Spleen (tissue), 13 donors: ENCODE measurements at places on chromosomes 3 and 15.

DNA sequence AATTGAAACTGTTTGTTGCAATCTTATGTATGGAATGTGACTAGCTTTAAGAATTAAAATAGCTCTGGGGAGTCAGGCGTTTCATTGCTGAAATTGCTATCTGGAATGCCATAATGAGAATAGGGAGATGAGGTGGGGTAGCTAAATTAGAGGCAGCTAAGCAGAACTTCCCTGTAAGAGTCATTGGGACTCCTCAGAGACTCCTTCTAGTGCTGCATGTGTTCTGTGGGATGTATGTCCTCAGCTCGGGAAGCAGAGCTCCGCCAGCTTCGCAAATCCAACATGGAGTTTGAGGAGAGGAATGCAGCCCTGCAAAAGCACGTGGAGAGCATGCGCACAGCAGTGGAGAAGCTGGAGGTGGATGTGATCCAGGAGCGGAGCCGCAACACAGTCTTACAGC is 57.4 kb downstream of the HMG20A start:
- peaks cover 24% of the 10 kb centered on the region for H3K4me1 ChIP-seq
- H3K27me3 ChIP-seq = no peaks in the 10 kb centered on the region
- no peak overlapping the region for H3K4me3 ChIP-seq

DNA sequence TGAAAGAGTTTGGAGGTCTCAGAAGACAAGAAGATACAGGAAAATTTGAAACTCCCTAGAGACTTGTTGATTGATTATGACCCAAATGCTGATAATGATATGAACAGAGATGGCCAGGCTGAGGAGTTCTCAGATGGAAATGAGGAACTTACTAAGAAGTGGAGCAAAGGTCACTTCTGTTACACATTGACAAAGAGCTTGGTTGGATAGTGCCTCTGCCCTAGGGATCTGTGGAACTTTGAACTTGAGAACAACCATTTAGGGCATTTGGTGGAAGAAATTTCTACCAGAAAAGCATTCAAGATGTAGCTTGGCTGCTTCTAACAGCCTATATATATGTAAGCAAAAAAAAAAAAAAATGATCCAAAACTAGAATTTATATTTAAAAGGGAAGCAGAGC is 48.9 kb upstream of the NAALADL2 start:
- no peaks in the 10 kb centered on the region for H3K36me3 ChIP-seq
- H3K4me3 ChIP-seq = no peak overlapping the region
- no peaks in the 10 kb centered on the region for H3K4me1 ChIP-seq
- no peak for DNase-seq

DNA sequence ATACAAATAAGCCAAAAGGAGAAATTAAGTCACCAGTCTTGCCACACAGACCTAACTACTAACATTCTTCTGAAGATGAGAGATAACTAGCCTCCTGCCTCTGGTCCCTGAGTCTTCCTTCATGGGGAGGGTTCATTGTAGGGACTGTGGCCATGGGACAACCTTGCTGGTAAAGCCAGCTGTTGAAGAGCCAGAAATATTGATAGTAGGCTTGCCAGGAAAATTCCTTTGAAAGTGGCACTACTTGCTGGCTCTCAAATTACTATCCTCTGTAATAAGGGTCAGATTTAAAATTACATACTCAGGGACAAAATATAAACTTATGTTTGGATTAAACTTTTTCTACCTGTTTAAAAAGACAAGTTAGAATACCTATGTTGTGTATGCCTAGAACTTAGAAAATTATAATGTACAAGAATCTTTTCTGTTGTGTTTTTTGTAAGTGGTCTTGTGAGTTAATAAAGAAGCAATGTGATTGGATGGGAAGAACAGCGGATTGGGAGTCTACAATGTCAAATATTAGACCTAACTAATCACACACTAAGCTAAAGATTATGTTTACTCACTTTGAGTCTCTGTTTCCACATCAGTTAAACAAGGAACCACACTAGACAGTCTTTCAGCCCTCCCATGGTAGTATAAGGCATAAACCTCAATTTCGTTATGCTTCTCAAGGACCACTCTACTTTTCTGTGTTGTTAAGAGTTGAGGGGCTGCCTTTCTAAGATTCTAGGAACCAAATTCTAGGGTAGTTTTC is 60.0 kb upstream of the TRIM71 start:
- H3K36me3 ChIP-seq = no peaks in the 10 kb centered on the region
- H3K27me3 ChIP-seq = no peaks in the 10 kb centered on the region
- no peak for DNase-seq
- no peak overlapping the region for H3K27ac ChIP-seq
- H3K4me1 ChIP-seq = no peaks in the 10 kb centered on the region
- H3K4me3 ChIP-seq = no peak overlapping the region

GRCh38 chr15:65655026-65655425 is 33.3 kb downstream of the SLC24A1 start:
- H3K4me1 ChIP-seq = peaks cover 7% of the 10 kb centered on the region
- H3K27ac ChIP-seq = no peak overlapping the region
- H3K36me3 ChIP-seq = peaks cover 31% of the 10 kb centered on the region
- H3K27me3 ChIP-seq = no peaks in the 10 kb centered on the region
- no peak for DNase-seq

- H3K27me3 ChIP-seq = no peaks in the 10 kb centered on the region
- H3K4me1 ChIP-seq = no peaks in the 10 kb centered on the region
- no peak for DNase-seq
- H3K27ac ChIP-seq = no peak overlapping the region
- H3K4me3 ChIP-seq = no peak overlapping the region
Measured at GRCh38 chr3:37392957-37393356, 218.6 kb upstream of the LRRFIP2 start.

- H3K36me3 ChIP-seq = no peaks in the 10 kb centered on the region
- no peak overlapping the region for H3K27ac ChIP-seq
- H3K4me3 ChIP-seq = no peak overlapping the region
Measured at GRCh38 chr15:31148297-31149087, 47.0 kb upstream of the TRPM1 start.

DNA sequence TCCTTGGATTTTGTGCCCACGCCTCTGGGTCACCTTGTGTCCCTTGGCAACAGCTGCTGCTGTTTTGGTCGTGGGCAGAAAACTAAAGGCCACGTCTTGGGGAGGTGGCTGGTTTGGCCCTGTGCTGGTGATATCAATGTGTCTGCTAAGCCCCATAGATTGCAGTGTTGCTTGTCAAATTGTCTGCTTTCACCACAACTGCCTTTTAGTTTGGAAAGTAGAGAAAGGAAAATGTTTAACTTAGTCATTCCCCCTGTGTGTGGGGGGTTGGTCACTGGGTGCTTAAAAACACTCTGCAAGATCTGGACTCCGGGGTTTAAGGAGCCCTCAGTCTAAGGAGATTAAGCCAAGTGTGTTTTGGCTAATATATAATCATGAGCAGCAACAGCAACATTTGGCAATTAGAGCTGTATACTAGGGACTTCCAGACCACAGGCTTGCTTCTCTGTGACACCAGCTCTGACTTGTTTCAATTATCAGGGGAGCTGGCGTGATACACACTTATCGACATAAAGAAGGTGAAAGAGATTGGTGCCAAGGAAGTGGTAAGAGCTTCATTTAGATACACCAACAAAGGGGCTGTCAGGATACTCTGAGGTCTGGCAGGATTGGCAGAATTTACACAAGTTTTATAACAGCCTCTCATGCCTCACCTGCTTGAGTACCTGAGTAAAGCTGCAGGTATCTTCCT is 3.5 kb downstream of the SMAD3 start:
- peaks cover 15% of the 10 kb centered on the region for H3K36me3 ChIP-seq
- DNase-seq = no peak
- no peaks in the 10 kb centered on the region for H3K27me3 ChIP-seq
- H3K27ac ChIP-seq = peak overlapping the region; percentile 89
- no peak overlapping the region for H3K4me3 ChIP-seq

DNA sequence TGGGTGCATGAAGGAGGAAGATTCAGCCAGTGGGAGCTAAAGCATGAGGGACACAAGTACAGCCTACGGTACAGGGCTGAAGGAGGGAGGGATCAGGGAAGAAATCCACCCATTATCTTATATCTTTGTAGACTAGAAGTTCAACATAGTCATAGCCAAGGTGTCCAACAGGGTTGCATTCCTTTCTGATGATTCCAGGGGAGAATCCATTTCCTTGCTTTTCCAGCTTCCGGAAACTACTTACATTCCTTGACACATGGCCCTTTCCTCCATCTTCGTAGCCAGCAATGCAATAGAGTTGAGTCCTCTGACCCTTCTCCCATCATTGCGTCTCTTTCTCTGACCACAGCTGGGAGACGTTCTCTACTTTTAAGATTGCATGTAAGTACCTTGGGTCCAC is 471.0 kb upstream of the SEMA6D start:
- DNase-seq = no peak
- H3K36me3 ChIP-seq = no peaks in the 10 kb centered on the region
- H3K4me1 ChIP-seq = no peaks in the 10 kb centered on the region
- no peak overlapping the region for H3K27ac ChIP-seq
- no peaks in the 10 kb centered on the region for H3K27me3 ChIP-seq

DNA sequence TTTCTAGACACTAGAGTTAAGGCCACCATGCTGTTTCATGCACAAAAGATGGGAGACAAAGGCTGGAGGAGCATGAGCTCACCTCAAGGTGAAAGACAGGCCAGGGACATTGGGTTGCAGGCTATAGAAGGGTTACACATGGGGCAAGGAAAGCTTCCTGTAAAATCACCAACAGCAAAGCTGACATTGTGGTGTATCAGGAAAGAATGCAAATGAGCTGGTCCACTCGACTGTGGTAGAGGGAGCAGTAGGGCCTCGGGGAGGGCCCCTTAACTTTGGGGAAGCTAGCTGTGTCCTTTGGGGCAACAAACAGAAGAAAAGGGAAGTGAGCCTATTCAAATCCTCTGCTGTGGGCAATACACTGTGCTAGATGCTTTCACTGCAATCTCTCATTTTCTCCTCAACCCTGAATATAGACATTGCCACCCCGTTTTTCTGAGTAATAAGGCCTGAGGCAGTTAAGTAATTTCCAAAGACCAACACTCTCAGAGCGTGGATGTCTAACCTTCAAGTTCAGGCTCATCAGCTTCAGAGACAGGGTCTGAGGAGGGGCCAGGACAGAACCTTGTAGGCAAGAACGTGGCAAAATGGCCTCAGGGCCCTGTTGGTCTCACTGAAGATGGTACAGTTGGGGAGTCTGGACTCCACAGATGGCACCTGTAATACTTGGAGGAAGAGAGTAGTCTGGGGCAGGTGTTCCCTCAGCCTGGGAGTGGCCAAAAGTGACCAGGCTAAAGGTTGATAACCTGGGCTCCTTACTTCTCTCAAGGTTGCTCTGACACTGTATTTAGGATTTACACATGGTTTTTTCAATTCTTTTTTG is 24.1 kb downstream of the CX3CR1 start:
- H3K27ac ChIP-seq = peak overlapping the region; percentile 31
- no peaks in the 10 kb centered on the region for H3K36me3 ChIP-seq
- peak; percentile 89 for DNase-seq
- H3K4me3 ChIP-seq = no peak overlapping the region
